ENCODE measurements at places on chromosomes 2 and 18.
A peak's percentile ranks its signal among the peaks of the same experiment; 100 is the strongest.

DNA sequence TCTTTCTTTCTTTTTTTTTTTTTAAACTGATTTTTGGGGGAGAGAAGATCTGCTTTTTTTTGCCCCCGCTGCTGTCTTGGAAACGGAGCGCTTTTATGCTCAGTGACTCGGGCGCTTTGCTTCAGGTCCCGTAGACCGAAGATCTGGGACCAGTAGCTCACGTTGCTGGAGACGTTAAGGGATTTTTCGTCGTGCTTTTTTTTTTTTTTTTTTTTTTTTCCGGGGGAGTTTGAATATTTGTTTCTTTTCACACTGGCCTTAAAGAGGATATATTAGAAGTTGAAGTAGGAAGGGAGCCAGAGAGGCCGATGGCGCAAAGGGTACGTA, 587 bp downstream of the MEIS1 start:
- no peak for DNase-seq

DNA sequence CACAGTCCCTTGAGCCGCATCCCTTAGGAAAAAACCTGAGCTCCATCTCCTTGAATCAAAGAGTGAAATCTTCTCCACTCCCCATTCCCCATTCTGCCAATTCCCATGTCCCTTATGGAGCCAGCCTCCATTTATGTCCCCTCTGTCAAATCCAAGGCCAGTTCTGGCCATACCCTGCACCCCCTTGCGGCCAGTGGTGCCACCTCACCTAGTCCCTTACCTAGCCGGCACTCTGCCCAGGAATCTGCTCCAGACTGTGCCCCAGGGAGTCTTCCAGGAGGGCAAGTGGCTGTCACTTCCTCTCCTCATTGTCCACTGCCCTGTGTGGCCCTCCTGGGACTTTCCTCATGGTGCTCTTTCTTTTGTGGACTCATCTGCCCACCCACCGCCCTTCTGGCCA, 195.4 kb upstream of the RMP24 start:
- DNase-seq: no peak

GRCh38 chr2:38293152-38293865, 83.8 kb downstream of the ATL2 start:
- no peak for DNase-seq

GRCh38 chr2:189486237-189486770, 45.0 kb downstream of the WDR75 start:
- DNase-seq: no peak

GRCh38 chr2:150517951-150518680, 30.6 kb upstream of the RND3 start:
- DNase-seq: no peak

DNA sequence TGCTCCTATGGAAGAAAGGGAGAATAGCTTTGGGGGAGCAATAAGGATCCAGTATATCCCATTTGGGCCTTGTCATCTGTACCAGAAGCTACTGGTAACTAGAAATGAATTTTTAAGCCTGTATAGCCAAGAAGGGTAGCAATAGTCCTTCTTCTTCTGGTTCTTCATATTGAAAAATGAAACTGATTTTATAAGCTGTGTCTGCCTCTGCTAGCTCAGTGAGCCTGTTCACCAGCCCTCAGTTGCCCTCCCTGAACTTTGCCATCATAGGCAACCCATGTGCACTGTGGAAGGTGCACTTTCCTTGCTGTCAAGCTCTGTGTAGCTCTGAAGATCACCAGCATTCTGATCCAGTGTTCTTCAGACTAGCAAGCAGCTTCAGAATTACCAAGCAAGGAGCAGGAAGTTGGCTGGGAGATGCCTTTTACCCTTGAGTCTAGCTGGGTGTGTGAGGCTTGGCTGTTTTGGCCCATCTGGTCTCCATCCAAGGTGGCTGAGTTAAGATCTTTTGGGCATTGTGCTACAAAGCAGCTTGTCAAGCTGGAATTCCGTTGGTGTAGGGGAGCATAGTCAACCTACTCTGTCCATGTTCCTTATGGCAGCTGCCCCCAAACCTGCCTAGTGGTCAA, 55.8 kb upstream of the MGAT5 start:
- DNase-seq: no peak

DNA sequence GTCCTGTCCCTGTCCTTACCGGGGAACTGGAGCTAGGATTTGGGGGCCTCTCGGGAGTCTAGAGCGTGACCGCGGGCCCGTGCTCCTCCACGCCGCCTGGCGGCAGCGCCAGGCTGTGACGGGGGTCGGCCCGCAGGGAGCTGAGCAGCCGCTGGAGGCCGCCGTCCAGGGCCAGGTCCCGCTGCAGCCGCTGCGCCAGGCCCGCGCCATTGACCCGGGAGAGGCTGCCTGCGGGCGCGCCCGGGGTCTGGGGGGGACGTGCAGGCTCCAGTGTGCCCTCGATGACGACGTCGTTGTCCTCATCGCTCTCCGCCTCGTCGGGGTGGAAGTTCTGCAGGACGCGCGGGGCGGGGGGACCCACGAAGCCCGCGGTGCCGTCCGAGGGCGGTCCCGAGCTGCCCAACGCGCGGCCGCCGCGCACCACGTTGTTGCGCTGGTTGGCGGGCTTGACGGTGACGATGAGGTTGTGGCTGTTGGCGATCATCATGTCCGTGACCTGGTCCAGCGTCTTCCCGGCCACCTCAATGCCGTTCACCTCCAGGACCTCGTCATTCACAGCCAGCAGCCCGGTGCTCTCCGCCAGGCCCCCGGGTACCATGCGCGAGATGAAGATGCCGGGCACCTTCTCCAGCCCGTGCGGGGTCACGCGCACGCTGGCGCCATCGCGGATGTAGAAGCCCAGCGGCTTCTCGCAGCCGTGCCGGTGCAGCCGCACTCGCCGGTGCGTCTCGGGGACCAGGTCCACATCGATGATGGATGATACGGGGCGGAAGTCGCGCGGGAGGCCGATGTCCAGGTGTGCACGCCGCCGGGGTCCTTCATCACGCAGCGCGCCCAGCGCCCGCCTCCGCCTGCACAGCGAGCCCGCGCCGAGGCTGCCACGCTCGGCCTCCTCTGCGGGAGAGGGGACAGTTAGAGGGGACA, 50.9 kb downstream of the ADNP2 start:
- peak; percentile 41 for DNase-seq

DNA sequence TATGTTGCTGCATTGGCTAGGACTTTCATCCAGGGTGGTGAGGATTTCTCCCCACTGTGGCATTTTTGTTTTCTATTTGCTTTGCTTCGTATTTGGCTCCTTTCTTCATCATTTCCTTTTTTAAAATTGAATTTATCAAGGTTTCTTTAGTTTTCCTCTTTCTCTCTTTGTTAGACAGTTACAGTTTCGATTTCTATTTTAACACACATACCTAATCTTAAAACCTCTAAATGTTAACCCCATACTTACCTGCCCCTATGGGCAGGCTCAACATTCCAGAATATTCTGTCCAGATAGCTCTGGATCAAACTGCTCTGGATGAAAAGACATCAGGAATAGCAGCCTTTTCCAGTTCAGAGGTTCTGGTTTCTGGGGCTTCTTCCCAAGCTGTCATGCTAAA, 49.2 kb downstream of the DIPK1C start:
- DNase-seq: no peak

DNA sequence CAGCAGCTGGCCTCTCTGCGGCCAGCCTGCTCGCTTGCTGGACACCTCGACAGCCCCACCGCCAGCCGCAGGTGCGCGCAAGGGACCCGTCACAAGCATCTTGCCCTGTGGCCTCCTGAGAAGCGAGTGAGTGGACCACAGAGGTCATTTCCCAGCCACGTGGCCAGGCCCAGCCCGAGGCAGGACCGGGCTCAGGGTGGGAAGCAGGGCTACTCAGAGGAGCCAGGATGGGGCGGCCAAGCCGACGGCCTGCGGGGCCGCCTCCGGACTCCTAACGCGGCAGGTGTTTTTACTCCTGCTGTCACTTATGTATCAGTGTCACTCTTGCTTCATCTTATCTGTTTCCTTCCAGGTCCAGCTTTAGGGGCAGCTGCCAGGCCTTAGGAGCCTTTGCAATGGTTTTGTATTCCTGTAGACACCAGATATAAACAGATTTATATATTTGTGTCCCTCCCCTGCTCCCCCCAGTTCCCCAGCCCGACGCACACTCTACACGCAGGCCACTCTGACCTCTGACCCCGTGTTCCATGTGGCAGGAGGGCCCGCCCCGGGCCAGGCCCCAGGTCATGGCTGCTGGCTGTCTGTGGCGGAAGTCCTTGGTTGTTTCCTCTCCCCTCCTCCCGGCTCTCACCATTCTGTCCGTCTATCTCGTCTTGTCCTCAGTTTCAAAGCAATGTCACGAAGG, 236.4 kb downstream of the ATAD2B start:
- DNase-seq: no peak

- peak; percentile 60 for DNase-seq
Measured at GRCh38 chr18:46481048-46481846, 175.8 kb downstream of the LOXHD1 start.

- DNase-seq: no peak
Measured at GRCh38 chr2:2871480-2872308, 505.9 kb downstream of the EIPR1 start.

DNA sequence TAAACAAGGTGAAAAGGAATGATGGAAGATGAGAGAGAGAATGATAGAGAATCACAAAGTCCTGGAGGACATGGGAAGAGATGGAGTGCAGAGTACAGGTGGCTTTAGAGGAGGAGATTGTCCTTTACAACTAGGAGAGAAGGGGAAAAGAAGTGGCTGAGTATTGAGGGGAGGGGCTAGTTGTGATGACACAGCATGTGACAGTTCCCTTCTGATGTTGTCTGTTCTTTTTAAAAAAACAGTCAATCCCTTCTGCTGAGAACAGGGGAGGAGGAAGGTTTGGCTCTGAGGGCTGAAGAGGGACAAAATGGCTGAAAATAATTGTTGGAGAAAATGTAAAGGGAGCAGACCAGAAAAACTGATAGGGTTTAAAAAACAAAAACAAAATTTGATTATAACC, 44.0 kb downstream of the STEAP3 start:
- no peak for DNase-seq

GRCh38 chr2:216857131-216857550, 2.7 kb downstream of the TNP1 start:
- no peak for DNase-seq

GRCh38 chr2:180254872-180255271, 247.8 kb upstream of the CWC22 start:
- no peak for DNase-seq

DNA sequence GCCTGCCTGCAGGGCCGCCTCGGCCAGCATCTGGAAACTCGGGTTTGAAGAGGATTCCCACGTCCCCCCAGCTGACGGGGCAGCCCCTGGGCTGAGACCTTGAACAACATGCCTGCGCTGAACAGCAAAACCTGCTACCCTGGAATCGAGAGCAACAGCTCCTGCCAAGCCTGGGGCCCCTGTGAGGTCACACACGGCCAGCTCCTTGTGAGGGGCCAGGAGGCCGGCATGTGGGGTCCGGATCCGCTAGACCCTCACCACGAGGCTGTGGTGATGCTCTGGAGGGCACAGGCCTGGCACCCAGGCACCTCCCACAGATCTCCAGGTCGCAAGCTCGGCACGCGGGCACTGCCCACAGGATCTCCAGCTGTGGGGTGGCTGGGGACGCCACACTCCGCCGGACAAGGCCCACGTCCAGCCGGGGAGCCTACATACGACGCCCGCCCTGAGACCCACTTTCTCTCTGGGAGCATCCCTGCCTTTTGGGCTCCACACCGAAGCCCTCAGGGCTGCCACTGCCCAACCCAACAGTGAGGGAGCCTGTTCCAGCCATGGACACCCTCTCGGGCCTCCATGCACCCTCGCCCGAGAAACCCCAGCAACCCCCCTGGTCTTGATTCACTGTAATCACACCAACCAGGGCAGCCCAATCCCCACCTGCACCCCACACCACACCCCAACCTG, 34.1 kb downstream of the SLC66A2 start:
- DNase-seq: no peak

- peak; percentile 7 for DNase-seq
Measured at GRCh38 chr2:74740741-74741431, 86.8 kb downstream of the SEMA4F start.

GRCh38 chr2:44186810-44187209, 18.1 kb downstream of the PPM1B start:
- no peak for DNase-seq

DNA sequence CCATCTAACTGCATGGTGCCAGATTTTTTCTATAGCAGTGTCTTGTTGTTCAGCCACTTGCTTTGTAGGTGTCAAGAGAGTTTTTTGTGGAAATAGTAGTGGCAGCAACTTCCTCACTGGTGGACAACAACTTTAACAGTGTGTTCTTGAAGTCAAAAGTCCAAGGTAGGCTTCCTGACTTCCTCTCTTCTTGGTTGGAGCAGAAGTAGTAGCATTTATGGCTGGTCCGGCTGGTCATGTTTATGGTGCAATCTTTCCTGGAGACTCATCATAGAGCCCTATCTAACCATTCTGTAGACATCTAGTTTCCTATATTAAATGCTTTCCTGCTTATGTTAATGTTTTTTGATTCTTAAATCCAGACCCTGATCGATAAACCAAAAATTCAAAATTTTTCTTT, 11.7 kb downstream of the GPR75 start:
- no peak for DNase-seq

GRCh38 chr2:24971286-24971535, 544 bp downstream of the DNAJC27 start:
- no peak for DNase-seq

DNA sequence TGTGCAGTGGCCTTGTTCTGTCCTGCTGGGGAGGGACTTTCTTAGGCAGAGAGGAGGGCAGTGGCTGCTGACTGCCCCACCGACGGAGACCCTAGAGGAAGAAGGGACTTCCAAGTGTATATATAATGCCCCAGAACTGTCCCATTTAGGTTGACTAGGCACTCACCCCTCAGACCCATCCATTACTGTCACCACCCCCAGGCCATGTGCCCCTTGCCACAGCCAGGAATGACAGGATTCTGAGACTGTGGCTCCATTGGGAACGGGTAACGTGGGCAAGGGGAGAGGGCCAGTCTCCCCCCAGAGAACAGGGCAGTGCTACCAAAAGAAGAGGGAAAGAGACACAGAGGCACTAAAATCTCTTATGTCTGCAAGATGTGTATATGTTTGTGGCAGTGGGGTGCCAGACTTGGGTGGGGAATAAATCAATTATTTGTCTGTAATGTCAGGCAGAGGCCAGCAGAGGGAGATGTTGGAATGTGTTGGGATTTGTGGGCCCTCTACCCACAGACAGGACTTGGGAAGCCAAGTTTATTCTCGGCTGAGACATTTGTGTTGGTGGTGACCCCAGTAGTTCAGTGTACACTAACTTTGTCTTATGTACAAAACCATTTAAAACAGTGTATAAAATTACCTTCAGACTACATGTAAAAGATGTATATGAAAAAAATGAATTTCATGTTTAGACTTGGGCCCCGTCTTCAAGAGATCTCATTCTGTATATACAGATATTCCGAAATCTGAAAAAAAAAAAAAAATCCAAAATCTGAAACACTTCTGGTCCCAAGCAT, 24.0 kb upstream of the TMEM37 start:
- peak; percentile 28 for DNase-seq

GRCh38 chr18:79393635-79394533, 1.8 kb upstream of the NFATC1 start:
- peak; percentile 68 for DNase-seq

- no peak for DNase-seq
Measured at GRCh38 chr2:55721596-55722215, 28.1 kb upstream of the PNPT1 start.

- DNase-seq: no peak
Measured at GRCh38 chr2:28345619-28346018, 47.0 kb upstream of the FOSL2 start.

- no peak for DNase-seq
Measured at GRCh38 chr18:1571206-1571605, 666.5 kb downstream of the ADCYAP1 start.

Data from CD4-positive, alpha-beta T cell treated with Interleukin-12 subunit alpha and Interleukin-12 subunit beta, for 1 hour (primary cell).